ENCODE measurements at places on chromosomes 4 and X.
A peak's percentile ranks its signal among the peaks of the same experiment; 100 is the strongest.

DNA sequence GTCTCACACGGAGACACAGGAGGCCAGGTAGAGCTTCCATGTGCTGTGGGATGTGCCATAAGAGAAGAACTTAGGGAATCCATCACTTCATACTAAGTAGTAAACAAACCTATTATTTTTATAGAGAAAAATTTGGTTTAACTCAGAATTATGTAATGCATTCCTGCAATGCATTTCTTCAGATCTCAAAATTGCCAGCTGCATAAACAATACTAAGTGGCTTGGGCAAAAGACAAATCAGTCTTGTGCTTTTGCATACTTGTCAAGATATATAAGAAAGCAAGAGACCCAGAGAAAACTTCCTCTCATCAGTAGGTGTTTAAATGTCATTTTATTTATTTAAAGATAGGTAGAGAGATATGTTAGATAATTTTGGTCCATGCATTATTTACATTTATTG is 382.1 kb upstream of the CTSO start:
- DNase-seq = no peak

DNA sequence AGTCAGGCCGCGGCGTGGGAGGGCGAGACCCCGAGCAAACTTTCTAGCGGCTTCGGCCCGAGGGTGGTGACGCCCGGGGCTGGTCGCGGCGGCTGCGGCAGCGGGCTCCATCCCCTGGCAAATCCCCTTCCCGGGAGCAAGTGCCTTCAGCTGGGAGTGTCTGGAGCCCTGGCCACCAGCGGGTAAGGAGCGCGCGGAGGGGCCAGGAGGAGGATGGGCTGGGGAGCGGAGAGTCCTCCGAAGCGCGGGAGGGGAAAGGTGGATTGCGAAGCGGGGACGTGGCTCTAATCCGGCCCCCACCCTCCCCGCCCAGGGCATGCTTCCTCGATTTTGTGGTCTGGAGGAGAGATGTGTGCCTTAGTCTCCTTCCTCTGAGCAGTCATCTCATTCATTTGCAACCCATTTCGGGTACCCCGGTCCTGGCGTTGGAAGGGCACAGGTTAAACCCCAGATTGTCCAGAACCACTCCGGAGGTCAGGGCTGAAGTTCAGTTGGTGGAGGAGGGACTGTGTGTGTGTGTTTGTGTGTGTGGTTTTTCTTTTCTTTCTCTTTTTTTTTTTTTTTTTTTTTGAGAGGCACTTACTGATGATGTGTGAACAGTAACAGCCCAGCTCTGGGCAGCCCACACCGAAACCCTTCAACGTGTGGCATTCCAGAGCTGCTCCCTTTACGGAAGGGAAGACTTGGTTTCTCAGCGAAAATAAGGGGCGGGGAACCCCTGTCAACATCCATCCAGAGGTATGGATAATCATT is 516 bp downstream of the SGMS2 start:
- peak; percentile 9 for DNase-seq

- no peak for DNase-seq
Observed at GRCh38 chr4:118814058-118814457, 21.9 kb downstream of the SEC24D start.

GRCh38 chr4:164350061-164350460 is 403.9 kb upstream of the SMIM31 start:
- DNase-seq = no peak

DNA sequence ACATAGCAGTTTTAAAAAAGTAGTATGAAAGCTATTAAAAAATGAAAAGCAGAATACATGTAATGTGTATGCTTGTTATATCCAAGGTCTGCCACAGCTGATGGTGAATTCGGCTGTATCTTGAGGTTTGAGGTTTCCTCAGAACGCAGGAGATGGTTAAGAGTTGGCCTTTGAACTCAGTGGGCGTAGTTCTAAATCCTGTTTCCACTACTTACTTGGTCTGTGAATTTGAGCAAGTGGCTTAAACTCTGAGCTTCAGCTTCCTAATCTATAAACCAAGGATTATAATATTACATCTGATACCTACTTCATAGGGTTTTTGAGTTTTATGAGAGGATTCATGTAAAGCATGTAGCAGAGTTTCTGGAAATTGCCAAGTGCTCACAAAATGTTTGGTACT is 125.2 kb downstream of the STIM2 start:
- no peak for DNase-seq

GRCh38 chr4:173187732-173188131 is 19.1 kb downstream of the GALNT7 start:
- DNase-seq = no peak

DNA sequence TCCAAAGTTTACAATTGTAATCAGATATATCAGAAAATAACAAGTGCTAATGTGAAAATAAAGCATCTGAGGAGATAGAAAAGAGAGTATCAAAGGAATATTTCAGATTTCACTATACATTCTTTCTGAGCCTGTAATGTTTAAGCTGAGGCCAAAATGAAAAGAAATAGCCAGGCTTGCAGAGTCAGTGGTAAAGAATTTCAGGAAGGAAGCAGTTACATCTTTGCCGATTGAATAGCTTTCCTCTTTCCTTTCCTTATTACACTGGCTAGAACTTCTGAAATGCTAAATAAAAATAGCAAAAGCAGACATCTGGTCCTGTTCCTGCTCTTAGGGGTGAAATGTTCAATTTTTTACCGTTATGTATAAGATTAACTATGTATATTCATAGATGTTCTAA is 1441.6 kb upstream of the PCDH7 start:
- no peak for DNase-seq

GRCh38 chr4:177802162-177802561 is 359.9 kb upstream of the AGA start:
- DNase-seq = no peak

DNA sequence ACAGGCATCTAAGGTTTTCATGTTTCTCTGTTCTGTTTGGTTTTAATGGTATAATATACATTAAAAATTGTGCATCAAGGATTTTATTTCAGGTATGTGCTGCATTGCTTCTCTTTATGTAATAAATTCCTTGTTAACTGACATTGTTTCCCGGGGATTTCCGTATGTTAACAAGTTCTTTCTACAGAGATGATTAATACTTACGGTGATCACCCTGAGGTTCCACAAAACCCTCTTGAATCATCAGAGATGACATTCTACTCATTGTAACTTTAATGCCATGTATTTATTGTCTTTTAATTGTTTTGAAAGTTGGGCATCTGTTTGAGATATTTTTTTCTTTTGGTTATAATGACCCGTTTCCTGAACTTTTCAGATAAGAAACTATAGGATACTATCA is 37.5 kb downstream of the ARHGAP10 start:
- no peak for DNase-seq

All from cerebellar nuclear complex (tissue), 1 donor.